NCI-H1092 (cell line): ENCODE measurements at places on chromosomes 7 and 10.

DNA sequence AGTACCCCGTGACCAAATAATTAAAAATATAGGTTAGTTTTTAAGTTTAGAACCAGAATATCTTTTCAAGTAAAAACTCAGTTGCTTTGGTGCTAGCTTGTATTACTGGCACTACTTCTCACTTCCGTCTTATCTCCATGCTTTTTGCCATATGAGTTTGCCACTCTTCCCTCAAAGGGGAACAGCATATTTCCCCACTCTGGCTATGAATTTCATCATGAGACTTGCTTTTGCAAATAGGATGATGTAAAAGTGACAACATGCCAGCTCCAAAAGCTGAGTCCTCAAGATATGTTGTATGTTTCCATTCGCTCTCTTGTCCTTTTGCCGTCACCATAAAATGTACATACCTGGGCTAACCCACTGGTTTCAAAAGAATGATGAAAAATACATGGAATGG is 178.1 kb upstream of the SEMA3A start:
- no peak for DNase-seq

GRCh38 chr10:107064075-107064474 is 100.4 kb downstream of the SORCS1 start:
- no peak for DNase-seq

DNA sequence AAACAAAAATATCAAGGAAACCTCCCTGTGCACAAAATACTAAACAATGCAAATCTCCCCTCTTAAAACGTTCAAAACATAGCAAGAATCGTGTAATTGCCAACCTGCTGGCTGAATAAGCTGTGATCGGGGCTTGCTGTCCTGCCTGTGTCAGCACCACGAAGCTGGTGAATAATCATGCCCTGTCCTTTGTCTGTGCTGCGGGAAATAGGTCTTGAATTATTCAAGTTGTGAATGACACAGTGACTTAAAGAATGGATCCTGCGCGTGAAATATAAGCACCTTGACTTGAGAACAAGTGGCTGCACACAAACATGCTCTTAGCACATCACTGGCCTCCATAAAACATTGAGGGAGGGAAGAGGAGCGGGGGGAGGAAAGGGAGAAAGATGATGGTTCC is 130.2 kb downstream of the OAT start:
- DNase-seq: no peak

DNA sequence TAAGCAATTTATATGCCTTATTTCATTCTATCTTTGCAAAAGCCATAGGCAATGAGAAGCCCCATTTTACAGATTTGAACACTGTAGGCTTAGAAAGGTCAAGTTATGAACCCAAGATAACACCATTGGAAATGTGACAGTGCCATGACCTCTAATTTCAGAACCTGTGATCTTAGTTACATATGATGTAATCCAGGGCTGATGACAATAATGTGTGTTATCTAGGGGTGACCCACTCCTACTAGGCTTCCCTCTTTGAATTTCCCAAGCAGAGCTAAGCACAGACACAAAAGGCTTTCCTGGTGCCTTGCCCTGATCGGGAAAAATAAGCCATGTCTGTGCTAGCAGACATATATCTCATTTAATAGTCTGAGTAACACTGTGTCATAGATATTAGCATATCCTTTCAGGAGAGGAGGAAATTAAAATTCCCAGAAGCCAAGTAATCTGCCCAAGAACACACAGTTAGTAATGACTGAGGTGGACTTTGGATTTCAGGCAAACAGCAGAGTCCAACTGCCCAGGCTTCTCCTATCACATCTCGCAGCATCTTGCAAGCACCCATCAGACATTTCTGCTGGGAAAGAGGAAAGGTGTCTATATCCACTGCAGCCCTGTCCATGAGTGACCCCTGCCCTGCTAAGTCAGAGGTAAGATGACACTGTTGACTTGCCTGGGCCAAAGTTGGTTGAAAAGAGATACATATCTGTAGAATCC is 2.8 kb upstream of the TECTB start:
- no peak for DNase-seq

- DNase-seq: no peak
Measured at GRCh38 chr10:114685456-114685855, 27.4 kb upstream of the ABLIM1 start.

GRCh38 chr10:79067241-79068202 is 1.2 kb upstream of the ZMIZ1 start:
- peak; percentile 69 for DNase-seq

GRCh38 chr7:28840592-28840995 is 117.5 kb downstream of the TRIL start:
- peak; percentile 77 for DNase-seq

- DNase-seq: peak; percentile 54
Measured at GRCh38 chr7:125316466-125316865, 386.8 kb upstream of the POT1 start.

- no peak for DNase-seq
Measured at GRCh38 chr10:129662426-129662825, 195.4 kb downstream of the MGMT start.

DNA sequence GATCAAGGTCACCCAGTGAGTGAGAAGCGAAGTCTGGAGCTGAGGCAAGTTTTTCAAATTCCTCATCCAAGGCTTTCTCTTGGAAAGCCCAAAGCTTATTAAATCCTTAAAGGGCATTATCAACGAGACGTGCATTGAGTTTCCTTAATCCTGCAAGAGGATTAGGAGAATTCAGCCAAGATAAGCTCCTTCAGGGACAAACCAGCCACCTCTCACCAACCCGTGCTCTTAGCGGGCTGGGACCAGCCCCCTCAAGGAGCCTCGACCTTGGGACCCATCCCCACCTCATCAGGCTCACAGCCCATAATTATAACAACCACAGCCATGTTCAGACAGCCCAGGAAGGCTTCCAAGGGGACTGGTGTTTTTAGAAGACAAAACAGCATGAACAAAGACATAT is 12.0 kb upstream of the SLC29A4 start:
- DNase-seq: no peak

- peak; percentile 74 for DNase-seq
Measured at GRCh38 chr7:94632338-94633013, 23.5 kb downstream of the SGCE start.

- DNase-seq: no peak
Measured at GRCh38 chr10:85946713-85947326, 419.8 kb downstream of the GRID1 start.

DNA sequence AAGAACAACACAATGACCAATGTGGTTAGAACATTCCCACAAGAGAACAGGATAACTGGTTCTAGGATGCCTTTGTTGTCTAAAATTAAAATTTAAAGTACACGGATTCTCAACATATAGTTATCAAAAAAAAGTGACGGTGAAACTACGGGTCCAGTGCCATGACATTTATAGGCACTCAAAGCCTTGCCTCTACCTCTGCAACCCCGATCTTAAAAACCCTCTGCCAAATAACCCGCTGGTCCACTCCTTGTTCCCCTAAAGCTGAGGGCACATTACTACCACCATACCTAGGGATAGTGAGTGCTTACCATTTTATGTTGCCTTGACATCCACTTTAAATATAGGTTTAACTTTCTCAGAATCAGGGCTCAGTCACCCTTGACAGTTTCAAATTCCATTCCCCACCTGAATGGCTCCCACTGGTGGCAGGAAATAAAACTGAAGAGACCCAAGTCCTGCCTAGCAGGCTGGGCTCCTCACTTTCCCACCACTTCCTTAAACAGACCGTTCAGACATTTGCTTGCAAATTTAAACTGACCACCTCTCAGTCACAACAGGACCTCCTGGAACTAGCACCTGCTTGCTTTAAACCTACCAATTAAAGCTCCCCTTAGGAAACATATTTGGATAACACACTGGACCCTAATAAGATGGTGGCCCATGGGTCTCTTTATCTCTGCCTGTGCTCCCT is 169.9 kb upstream of the ASAH2 start:
- no peak for DNase-seq

GRCh38 chr10:78712147-78712546 is 356.6 kb upstream of the ZMIZ1 start:
- peak; percentile 13 for DNase-seq

DNA sequence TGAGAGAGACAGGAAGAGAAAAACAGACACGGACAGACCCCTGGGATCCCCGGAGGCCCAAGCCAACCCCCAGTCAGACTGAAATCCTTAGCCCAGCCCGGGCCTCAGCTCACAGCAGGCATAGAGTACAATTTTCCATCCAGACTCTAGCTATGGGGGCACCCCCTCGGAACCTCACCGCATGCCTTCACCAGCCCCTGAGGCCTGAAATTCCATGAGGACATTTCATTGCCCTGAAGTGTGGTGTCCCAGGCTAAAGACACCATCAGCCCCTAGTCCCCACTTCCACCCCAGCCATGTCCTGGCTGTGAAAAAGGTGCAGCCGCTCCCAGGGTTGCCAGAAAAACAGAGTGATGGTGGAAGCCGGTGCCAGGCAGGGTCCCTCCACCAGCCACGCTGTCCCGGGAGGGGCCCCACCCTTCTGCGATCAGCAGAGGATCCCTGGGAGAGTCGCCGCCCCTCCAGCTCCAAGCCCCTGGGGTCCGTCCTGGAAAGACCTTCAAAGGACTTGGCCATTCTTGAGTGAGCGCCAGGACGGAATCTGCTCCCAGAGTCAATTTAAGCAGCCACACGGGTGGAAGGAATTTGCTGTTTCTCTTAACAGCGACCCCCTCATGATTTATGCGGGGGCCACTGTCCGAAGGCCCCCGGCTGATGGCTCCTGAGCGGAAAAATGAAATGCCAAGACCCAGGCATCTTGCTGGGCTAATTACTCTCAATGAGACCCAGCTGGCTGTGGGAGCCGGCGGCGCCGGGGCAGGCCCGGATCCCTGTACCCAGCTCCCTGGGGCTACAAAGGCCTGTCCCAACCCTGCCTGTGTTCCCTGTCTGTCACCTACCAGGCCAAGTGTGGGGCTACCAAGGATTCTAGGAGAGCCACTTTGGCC is 23.2 kb downstream of the MYL10 start:
- no peak for DNase-seq

- DNase-seq: no peak
Measured at GRCh38 chr10:71923138-71923692, 41.0 kb upstream of the CHST3 start.

DNA sequence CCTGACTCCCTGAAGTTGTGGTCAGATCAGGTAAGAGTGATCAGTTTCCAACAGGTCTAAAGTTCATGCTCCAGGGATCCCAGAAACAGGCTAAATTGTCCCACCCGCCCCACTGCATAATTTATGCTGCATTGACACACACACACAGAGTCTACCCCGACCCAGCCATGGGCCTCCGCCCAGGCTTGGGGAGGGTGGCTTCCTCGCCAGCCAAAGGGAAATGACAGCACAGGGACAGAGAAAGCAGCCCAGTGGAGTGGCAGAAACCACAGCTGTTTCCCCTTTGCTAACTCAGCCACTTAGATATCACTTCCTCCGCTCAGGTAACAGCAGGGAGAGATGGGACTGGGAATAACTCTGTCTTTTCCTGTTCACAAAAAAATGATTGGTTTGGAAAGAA is 9.4 kb downstream of the SH3PXD2A start:
- DNase-seq: no peak

DNA sequence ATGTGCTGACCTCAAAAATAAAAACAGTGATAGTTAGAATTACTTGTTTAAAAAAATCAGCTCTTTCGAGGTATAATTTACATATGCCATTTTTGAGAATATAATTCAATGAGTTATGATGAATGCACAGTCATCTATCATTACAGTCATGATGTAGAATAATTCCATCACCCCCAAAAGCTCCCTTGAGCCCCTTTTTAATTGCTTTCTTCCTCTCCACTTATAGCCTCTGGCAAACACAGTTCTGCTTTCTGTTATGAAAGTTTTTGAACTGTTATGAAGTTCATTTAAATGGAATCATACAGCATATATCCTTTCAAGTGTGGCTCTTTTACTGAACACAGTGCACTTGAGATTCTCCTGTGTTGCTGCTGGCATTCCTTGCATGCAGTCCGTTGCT is 41.4 kb downstream of the PRTFDC1 start:
- DNase-seq: no peak

DNA sequence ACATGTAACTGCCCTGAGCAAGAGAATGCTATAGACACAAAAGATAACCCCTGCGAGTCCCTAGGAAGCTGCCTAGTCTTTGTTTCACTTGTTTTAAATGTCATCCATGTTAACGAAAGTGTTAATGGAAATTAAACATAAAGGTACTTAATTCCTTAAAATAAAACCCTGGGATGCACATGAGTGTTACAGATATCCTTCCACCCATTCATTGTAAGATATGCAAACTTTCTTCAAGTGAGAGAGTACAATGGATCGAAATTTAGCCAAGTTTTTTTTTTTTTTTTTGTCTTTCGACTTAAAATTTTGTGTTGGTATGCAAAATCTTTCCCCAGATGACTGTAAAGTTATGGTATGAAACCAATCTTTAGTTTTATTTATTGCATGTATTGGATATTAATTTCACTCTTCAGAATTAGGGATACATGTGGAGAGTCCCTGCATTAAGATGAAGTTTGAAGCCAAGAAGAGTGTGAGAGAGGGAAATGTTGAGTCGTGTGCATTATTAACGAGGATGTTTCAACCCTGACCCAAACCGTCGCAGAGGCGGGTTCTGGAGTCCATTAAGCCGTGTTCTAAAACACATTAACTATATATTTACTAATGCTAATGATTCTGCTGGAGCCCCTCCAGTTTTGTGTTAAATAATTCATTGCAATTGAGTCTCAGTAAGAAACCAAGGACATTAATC is 1.6 kb downstream of the CDK14 start:
- DNase-seq: no peak

- DNase-seq: no peak
Measured at GRCh38 chr7:157442456-157442855, 105.7 kb downstream of the DNAJB6 start.

GRCh38 chr10:43676901-43677300 is 28.2 kb upstream of the ZNF32 start:
- no peak for DNase-seq

- DNase-seq: no peak
Measured at GRCh38 chr7:81846398-81846797, 76.6 kb upstream of the HGF start.

DNA sequence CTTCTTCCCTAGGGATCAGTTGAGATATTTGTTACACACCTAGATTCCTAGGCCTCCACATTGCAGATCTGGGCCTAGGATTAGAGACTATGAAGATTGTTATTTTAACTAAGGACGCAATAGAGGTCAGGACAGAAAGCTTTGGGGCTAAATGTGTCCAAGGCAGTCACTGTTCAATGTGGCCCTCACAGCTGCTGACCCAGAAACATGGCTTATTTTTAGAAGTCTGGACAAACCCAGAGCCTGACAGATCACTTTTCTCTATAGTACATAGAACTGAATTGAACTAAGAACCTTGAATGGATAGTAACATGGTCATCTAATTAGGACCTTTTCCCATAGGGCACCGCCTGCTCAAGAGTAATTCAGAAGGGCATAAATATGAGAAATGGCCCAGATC is 146.6 kb upstream of the AUTS2 start:
- no peak for DNase-seq

DNA sequence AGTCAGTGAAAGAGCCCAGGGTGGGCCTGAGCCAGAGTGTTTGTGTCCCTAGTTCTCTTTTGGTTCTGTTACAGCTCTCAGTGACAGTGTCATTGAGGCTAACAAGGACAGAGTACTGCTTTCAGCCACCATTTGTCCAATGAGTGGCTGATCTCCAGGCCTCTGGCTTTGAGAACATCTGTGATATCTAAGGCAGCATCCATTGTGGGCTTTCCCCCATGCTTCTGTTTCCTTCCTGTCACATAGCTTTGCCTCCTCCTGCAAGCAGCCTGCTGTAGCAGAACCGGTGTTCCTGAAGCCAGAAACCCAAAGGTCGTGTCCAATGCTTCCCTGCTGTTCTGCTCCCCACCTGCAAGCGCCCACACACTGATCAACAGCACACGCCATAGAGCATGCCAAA is 68.4 kb downstream of the IKZF1 start:
- no peak for DNase-seq

- no peak for DNase-seq
Measured at GRCh38 chr10:18404530-18404929, 246.9 kb downstream of the NSUN6 start.
